ENCODE measurements at places on chromosomes 16 and 17.

- no peak for DNase-seq
Observed at GRCh38 chr16:53235851-53236250, 181.1 kb downstream of the CHD9 start.

DNA sequence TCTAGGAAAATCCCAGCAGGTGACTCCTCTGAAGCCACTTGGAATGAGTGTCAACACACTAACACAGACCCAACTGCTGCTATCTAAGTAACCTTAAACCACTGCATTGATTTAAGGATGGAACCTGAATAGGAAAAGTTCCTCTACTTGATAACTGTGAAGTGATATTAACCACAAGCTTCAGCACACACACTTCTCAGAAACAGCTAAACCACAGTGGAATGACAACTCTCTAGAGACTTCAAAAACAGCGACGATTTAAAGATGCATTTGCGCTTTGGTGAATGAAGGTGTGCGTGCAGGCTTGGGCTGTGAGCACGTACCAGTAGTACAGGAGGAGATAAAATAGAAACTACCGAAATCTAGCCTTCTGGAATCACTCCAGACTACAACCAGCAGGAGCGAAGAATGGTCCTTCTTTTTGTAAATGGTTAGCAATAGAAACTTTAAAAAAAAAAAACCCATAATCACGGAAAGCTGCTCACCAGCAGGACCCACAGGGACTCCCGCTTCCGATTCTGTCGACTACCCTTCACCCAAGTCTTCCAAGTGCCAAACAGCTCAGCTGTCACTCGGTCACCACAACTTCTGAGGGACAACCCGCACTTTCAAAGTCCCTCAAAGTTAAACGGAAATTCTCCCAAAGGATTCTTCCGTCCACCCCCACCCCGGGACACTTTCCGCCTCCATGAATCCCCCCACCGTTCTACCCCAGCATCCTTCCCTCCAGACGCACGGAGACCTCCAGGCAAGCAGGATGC lies 137.7 kb upstream of the CORO6 start:
- peak; percentile 41 for DNase-seq

GRCh38 chr16:78292844-78293380 lies 193.5 kb downstream of the WWOX start:
- no peak for DNase-seq

DNA sequence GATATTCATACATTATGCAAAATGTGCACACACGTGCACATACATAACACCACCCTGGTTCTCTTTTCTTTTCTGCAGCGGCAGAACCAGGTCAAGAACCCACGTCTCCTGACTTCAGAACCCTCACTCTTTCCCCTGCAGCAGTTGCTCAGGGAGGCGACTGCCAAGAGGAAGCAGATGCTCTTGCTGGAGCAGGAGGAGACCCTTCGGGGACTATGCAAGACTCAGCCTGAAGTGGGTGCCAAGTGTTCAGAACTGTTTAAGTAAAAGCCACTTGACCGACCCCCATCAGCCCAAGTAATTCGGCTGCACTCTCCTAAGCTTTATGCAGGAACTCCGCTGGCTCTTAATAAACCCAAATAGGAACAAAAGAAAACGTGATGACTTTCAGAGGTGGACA lies 193.8 kb downstream of the SLC39A11 start:
- no peak for DNase-seq

DNA sequence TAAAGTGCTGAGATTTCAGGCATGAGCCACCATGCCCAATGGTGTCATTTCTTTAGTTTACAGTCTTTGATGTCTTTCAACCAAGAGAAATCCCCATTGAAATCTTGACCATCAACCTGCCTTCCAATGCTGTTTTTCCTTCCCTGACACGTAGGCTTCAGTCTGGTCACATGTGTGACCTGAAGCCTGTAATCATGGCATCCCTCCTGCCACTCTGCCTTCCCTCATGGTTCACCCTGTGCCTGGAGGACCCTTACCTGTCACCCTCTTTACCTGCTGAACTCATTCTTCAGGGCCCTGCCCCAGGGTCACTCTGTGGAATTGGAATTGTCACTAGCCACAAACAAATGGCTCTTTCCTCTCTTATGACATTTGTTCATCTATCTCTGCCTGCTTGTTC lies 18.1 kb upstream of the ARHGAP23 start:
- no peak for DNase-seq

- DNase-seq = no peak
Observed at GRCh38 chr16:10987361-10988163, 43.2 kb downstream of the CLEC16A start.

GRCh38 chr17:183021-183420 lies 1.6 kb upstream of the DOC2B start:
- no peak for DNase-seq

DNA sequence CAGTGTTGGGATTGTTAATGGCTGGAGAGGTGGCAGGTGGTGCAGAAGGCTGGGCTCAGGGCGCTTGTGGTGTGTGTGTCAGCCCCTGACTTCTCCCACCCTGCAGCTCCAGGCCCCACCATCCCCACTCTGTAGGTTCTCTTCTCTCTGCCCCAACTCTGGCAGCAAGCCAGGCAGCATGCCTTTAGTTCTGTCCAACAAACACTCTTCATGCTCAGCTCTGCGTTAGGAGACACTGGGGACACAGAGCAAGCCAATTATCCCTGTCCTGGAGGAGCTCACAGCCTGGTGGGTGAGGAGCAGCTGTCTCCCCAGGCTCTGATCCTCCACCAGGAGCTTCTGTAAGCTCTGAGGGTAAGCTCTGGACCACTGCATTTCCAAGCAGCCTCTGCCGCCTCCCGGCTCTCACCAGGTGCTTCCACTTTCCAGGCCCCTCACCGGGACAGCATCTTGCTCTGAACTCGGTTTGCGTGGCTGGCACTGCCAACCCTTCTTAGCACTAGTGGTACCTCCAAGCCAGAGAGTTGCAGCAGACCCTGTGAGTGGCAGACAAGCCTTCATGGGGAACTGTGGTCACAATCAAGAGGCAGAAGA lies 34.3 kb upstream of the WSCD1 start:
- no peak for DNase-seq

- no peak for DNase-seq
Observed at GRCh38 chr16:15855704-15856003, 1.2 kb downstream of the MYH11 start.

- DNase-seq = no peak
Observed at GRCh38 chr16:16940351-16940750, 530.4 kb downstream of the XYLT1 start.

DNA sequence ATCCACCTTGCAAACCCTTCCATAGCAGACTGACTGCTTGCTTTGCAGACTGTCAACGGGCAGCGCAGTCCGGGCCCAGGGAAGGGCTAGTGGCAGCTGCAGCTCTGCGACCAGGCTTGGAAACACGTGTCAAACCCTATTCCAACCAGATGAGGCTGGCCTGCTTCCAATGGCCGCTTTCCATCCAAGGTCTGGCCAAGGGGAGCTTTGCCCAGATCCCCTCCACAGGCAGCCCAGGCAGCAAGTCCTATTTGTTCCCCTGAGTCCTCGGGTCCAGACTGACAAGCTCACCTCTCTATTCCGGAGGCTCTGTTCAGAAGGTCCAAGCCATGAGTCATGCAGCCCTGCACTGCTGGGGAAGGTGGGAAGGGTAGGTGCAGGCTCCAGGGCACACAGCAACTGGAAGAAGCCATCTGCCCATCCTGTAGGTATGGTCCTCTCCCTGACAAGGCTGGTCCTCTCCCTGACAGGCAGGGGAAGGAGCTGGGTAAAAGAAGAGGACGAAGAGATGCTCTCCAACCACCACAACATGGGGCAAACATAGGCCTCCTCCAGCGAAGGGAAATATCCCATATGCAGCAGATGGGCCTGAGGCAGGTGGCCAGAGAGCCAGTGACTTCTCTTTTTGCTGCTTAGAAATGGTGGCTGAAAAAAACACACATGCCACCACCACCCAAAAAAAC lies 22.6 kb upstream of the AXIN2 start:
- DNase-seq = no peak

DNA sequence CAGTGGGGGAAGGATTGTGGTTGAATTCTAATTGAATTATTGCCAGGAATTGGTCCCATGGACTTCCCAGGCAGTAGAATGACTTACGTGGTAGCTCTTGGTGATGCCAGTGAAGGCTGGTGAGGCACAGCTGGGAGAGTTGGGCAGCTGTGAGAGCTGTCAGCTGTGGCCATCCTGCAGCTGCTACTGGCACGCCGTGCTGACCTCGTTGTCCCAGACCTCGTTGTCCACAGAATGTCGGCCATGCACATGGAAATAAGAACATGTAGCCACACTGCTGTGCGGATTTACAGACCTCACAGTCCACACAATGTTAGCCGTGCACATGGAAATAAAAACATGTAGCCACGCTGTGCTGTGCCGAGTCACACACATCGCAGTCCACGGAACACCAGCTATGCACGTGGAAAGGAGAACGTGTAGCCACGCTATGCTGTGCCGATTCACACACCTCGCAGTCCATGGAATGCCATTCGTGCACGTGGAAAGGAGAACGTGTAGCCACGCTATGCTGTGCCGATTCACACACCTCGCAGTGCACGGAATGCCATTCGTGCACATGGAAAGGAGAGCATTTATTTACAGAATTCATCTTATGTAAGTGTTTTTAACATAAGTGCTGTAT lies 59.2 kb downstream of the BANP start:
- no peak for DNase-seq

- no peak for DNase-seq
Observed at GRCh38 chr16:84600343-84601229, 17.3 kb downstream of the COTL1 start.

DNA sequence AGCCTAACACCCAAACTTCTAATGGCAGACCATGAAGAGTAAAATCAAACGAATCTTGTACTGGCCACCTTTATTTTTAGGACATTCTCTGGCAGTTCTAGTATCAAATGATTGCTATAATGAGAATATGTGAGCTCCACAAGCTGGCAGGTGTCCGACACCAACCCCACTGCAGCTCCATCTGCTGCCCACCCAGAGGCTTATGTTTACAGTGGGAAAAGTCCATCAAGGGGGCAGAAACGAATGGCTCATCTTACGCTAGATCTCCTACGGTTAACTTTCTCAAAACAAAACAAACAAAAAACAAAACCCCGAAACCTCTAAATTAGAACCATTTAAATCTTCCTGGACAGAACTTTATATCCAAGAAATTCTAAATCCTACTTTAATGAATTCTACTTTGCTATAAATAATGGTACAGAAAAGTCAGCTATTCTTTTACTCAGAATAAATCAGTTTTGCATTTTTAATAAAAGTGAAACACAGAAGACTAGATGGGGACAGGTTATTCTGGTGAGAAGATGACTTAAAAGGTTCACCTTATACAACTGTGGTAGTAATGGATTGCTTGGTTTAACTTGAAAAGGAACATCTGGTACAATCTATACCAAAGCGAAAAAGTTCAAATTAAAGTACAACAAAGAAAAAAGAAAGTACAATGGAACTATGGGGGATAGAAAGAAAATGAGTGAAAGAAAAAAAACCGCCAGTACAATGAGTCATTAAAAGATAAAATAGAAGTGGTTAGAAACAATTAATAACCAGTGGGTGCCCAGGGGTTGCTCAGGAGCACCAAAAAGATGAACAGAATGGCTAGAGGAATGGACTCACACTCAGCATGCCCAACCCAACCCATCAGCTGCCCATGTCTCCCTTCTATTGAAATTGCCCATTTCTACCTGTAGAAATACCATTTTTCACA lies 40.2 kb downstream of the GRB2 start:
- no peak for DNase-seq

DNA sequence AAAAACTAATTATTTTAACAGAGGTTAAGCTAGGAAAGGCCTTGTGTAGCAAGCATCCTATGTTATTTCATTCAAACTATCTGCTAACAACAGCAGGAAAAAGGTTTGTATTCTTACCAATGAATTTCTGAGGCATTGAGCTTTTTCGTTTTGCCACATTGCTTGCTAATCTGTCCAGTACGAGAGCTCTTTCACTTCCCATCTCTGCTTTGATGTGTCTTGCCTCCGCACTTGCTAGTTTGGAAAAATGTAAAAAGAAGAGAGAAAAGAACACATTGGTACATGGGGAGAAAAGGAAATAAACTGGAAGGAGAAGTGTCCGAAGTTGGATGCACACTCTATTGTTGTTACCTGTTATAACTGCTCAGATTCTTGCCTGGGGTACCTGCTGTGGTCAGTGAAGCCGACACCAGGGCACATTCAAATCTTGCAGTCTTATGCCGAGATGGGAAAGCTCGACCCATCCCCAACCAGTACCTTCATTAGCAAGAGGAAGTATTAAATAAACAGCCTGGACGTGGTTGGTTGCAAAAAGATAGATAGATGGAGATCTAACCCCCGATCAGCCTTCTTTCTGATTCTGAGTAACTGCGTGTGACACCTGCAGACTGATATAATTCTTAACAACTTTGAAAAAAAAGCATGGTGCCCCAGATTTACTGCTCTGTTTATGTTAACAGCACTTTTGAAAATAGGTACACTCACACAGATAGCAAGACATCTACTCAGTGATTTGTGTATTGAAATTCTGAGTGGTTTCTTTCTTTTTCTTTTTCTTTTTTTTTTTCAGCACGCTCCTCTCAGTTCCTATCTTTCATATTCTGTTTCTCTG lies 40.0 kb downstream of the GRB7 start:
- no peak for DNase-seq

GRCh38 chr16:65415460-65415859 lies 293.6 kb upstream of the CDH11 start:
- DNase-seq = no peak

DNA sequence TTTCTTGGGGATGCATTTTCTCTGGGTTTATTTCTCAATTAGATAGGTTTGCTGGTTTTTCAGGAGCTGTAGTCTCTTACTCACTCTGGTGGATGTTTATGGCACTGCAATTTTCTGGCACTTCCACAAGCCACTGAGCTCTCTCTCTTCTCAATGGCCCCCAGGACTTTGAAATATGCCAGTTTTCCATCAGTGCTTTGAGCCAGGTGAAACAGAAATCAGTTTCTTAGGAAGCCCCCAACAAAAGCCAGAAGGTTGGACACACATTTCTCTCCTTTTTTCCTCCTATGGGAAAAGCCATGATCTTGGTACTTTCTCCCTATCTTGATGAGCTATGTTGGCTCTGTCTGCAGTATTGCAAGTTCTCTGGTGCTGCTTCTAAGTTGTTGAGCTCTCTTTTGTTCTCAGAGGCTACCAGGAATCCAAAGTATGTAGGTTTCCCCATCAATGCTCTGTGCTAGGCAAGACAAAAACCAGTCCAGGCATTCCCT lies 90.7 kb upstream of the SMIM36 start:
- peak; percentile 59 for DNase-seq

DNA sequence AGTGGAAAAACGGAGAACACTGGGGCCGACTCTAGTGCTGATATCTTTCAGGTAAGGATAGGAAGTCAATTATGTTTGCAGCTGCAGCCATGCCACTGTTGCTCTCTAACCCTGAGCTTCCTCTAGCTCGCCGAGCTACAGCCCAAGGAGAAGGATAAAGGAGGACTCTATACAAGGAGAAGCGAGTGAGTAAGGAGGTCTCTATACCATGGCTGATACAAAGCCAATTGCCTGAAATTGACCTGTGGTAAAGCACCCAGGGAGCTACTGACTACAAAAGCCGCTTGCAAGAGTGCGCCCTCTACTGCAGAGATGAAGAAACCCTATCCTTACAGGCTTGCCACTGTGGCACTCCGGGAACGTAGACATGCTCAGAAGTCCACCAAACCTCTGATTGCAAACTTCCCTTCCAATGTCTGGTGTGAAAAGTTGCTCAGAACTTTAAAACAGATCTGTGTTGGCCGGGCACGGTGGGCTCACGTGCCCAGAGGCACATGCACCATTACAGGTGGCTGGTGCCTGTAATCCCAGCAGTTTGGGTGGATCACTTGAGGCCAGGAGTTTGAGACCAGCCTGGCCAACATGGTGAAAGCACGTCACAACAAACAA lies 10.8 kb upstream of the SLC46A1 start:
- peak; percentile 39 for DNase-seq

GRCh38 chr16:71214746-71215381 lies 15.7 kb downstream of the HYDIN start:
- no peak for DNase-seq

- DNase-seq = peak; percentile 94
Observed at GRCh38 chr16:70588565-70588964, 57.8 kb upstream of the IL34 start.

Data from dermis microvascular lymphatic vessel endothelial cell (primary cell).